ENCODE measurements at places on chromosomes 6 and 20. TPM values are rescaled to one million over a fixed set of nuclear protein-coding genes. Genes with fewer than 3 reads are reported as not detected.

Gene OVOL2
- not detected for total RNA-seq

Gene BMP5
- total RNA-seq, result 6.3 TPM

Gene TCP11
- total RNA-seq, result not detected

Gene CD83
- total RNA-seq, result 2.1 TPM

DNA sequence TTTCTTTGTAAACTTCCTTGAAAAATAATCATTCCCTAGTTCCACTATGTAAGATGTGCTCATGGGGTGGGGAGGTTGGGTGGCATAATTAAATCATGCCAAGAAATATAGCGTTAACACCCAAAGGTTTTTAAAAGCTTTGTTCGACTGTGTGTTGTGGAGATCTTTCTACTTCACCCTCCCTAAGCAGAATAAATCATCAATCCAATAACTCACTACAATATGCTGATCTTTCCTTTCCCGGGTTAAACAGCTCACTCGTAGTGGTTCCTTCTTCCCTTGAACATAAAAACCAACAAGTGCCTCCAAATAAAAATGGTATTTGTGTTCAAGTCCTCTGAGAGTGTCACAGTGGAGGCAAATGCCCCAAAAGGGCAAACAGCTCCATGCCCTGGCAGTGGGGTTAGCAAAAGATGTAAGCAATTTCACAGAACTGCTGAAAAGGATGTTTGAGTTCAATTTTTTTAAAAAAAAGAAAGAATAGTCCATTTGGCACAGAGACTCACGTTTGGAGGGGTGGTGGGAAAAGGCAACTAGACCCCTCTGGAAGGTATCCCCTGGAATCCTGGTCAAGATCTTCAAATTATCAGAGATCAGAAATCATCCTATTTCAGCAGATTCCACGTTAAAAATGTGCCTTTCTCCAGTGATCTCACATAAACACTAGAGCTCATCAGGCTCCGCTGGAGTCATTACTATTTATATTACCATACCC, 99.1 kb downstream of the TFAP2A start:
- DNase-seq, result no peak

GRCh38 chr6:146910611-146911010, 293.6 kb upstream of the STXBP5 start:
- no peak for DNase-seq

DNA sequence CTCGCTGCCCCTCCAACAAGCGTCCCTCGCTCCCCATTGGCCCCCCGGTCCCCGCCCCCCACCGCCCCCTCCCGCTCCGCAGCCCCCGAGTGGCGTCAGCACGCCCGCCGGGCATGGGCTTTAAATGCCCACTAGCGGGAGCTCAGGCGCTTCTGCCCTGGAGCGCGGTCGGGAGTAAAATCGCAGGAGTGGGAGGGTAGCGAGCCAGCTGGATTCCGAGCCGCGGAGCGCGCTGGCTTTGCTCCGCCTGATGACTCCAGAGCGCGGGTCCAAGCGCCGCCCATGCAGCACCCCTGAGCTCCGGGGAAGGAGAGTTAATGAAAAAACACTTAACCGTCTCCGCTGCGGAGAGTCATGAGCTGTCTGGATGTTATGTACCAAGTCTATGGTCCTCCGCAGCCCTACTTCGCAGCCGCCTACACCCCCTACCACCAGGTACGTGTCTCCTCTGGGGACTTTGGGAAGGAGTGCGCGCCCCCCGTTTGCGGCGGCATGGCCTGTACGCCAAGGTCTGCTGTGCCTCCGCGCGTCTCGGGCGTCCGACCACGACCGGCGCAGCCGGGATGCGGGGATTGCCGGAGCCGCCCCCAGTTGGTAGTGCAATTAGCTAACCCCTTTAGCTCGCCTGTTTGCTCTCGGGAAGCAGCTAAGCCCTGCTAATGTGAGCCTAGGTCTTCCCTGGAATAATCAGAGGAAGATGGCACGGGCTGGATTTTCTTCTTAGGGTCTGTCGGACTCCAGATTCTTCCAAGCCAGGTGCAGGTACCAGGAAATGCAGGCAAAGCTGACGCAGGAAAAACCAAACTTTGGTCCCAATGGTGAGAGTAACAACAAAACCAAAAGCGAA, at the start of gene VGLL2:
VGLL2 (plus strand) TSS at position 149 of the 847 bp plus-strand sequence; CDS start at position 355, 206 bp downstream.
- DNase-seq, result peak; percentile 58

Gene MDFI
- 12.3 TPM for total RNA-seq

DNA sequence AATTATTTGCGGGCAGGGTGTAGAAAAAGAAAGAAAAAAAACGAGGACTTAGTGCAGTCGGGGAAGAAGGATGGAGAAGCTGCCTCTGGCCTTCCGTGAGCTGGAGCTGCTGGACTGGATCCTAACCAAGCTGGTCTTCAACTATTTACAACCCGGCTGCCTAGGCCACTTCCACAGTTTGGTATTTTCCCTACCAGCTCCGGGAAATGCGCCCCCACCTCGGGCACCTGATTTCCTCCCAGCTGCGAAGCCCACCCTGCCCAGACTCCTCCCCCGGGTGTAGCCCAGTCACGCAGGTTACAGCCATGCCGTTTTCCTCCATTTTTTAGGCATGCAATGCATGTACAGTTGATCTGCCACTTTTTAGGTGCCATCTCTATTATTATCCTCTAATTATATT, 21.2 kb downstream of the THEMIS start:
- no peak for DNase-seq

- DNase-seq, result no peak
Measured at GRCh38 chr6:17165383-17165782, 63.5 kb downstream of the STMND1 start.

- DNase-seq, result no peak
Measured at GRCh38 chr6:144820270-144820669, 535.1 kb downstream of the UTRN start.

- no peak for DNase-seq
Measured at GRCh38 chr6:13654496-13654895, 39.4 kb downstream of the NOL7 start.

DNA sequence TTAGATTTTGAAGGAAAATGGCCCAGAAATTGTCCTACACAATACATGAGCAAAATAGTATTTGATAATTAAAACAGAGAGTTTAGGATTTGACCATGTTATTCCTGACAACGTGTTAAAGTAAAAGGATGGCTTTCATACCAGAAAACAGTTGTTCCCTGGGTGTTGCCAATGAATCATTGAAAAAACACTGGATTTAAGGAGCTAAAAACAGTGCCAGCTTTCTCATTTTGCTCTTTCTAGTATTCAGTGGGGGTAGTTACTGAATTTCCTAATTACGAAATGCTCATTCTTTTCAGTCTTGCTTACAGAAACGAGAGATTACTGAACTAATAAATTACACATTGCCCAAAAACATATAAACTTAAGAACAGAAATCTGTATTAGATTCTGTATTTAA, 26.6 kb upstream of the SNAP91 start:
- DNase-seq, result no peak

Gene PROKR2
- not detected for total RNA-seq

GRCh38 chr6:72787391-72788031, 165.6 kb downstream of the KCNQ5 start:
- DNase-seq, result no peak

Gene DDX43
- total RNA-seq, result 0.85 TPM

Gene CST5
- not detected for total RNA-seq

DNA sequence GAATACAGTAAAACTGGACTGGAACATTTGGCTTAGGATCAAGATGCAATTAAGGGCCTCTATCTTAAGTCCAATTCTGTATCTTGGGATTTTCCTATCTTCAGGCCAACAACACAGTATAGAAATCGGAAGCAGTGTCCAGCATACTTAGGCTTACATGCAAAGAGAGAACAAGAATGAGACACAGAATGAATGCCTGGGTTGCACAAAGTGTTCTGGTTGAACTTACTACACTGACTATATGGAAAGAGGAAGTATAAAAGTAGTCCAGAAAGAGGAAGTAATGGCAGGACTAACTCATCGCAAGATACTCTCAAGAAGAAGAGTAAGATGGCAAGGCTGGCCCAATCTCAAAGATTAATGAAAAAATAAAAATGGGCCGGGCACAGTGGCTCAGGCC, 87.6 kb downstream of the BTBD9 start:
- DNase-seq, result no peak

GRCh38 chr20:50305636-50306477, 115.2 kb downstream of the CEBPB start:
- DNase-seq, result no peak

DNA sequence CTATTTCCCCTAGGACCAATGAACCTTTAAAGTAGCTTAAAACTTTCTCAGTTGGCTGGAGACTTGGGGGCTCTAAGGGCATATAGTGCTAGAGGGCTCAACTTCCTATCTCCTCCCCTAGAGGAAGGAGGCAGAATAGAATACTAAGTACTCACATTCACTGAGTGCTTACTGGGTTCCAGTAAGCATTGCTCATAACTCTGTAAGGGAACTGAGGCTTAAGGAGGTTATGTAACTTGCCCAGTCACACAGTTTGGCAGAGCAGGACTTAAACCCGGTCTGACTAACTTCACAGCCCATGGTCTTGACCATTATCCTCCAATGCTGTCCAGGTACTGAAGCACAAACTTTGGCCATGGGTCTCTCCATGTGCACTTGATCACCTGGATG, 12.5 kb downstream of the SESN1 start:
- no peak for DNase-seq

Gene ATP6V1G2
- total RNA-seq, result 1.2 TPM

Gene OR2H1
- total RNA-seq, result not detected

Gene VEGFA
- total RNA-seq, result 132 TPM

All from right atrium auricular region (tissue), 2 donors.